ENCODE measurements at places on chromosomes 12 and 14.
A peak's percentile ranks its signal among the peaks of the same experiment; 100 is the strongest.

GRCh38 chr14:76430017-76430416, 54.1 kb downstream of the ESRRB start:
- no peak for DNase-seq

- no peak for DNase-seq
Measured at GRCh38 chr12:6072302-6072752, 52.1 kb downstream of the VWF start.

DNA sequence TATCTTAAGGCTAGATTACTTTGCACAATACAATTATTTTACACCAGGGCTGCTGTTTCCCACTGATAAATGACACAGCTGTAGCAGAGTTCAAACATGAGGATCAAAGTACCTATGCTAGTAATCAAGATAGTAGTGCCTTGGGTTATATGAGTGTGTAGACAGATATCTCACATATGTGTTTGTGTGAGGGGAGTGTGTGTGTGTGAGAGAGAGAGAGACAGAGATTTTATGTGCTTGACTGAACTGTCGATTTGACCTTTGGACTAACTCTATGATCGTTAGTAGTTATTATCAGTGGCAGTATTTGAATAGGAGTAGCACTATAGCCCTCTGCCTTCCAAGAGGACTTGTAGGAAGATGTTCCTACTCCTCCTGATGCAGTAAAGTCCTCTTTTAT, 15.5 kb downstream of the PLEKHA5 start:
- no peak for DNase-seq

- DNase-seq, result no peak
Measured at GRCh38 chr12:46831335-46832129, 5.7 kb upstream of the SLC38A4 start.

GRCh38 chr12:38501481-38501880, 184.9 kb downstream of the ALG10B start:
- no peak for DNase-seq

DNA sequence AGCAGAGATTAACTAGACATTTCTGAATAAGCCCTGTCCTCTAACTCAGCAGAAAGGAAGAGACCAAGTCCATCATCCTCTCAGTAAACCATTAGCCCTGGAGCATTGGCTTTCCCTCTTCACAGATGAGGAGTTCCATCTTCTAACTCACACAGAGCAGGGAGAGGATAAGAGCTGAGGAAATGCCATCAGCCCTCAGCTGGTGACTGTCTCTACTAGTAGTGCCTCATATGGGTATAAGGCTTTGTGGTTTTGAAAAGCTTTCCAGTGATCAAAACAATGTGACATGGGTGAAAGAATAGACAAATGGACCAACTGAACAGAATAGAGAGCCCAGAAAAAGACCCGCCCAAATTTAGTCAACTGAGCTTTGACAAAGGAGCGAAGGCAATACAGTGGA, 197.2 kb upstream of the NUDT4 start:
- DNase-seq, result no peak

GRCh38 chr12:5965950-5966383, 20.9 kb upstream of the ANO2 start:
- DNase-seq, result peak; percentile 57

GRCh38 chr14:105527381-105527825, 1.0 kb downstream of the TMEM121 start:
- DNase-seq, result no peak

DNA sequence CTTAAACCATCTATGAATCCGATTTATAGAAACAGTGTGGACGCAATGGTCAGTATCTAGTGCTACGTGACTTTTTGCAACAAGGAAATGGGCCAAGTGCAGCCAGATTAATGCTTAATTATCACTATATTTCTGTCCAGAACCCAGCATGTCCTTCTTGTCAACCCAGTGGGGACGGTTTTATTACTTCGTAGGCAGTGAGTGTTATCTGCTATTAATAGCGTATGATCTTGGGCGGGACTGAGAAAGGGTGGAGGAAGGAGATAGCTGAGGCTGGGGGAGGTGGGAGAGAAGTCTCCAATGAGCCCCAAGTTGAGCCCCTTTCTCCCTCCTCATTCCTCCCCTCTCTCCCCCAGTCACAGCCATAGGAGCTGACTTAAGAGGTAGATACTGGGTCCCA, 59.7 kb upstream of the FAM222A start:
- no peak for DNase-seq

DNA sequence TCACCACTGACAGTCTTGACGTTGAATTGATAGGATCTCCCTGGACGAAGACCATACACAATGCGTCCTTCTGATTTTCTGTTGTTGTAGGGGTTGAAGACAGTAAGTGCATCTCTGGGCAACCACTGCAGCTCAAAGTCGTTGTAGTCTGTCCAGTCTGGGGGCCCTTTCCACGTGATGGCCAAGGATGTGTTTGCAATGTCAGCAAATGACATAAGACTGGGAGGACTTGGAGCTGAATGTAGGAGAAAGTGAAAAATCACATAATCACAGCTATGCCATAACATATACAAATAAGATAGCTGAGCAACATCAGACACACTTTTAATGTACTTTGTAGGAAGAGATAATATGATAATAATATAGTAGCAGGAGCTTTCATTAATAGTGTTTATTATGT, 77.8 kb downstream of the PTPRB start:
- no peak for DNase-seq

- no peak for DNase-seq
Measured at GRCh38 chr12:19093218-19093617, 36.3 kb upstream of the PLEKHA5 start.

DNA sequence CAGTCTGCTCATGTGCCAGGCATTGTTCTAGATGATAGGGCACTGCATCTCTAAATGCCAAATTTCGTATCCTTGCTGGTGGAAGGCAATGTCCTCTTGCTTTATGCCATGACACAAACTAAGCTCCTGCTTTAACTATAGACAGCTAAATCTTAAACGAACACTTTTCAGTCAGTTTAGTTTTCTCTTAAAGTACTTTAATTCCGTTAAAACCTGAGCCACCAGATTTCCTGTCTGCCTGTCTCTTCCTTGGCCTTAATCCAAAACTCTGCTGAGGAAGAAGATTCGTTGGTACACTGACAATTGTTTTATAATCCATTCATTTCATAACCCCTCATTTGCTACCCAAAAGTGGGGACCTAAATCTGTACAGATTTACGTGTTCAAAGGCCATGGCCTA, 194.4 kb upstream of the BCL2L14 start:
- DNase-seq, result no peak

DNA sequence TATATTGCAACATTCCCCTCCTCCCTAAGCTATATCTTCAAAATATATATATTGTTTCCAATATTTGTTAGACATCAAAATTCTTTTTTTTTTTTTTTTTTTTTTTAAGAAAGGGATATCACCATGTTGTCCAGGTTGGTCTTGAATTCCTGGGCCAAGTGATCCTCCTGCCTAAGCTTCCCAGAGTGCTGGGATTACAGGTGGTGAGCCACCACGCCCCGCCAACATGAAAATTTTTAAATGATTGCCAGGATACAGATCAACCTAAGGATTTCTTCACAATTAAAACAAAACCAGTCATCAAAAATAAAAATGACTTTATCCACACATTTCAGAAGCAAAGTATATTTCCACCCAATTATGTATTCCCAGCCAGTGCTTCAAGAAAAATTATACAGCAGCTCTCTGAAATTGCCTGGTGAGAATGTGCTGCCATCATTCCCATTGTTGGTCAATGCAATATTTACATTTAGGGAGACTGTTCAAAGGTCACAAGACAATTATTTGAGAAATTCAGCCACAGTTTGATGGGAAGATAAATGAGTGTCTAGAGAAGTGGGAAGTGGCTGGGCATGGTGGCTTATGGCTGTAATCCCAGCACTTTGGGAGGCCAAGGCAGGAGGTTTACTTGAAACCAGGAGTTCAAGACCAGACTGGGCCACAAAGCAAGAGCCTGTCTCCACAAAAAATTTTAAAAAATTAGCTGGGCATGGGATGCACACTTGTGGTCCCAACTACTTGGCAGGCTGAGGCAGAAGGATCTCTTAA, 141.7 kb upstream of the AMIGO2 start:
- DNase-seq, result no peak

Data from OCI-LY7 (cell line).